ENCODE measurements at places on chromosomes 7 and 10. TPM values are rescaled to one million over a fixed set of nuclear protein-coding genes. Genes with fewer than 3 reads are reported as not detected.

Gene ZNF32
- total RNA-seq = 37.7 TPM

Gene CPA2
- not detected for total RNA-seq

DNA sequence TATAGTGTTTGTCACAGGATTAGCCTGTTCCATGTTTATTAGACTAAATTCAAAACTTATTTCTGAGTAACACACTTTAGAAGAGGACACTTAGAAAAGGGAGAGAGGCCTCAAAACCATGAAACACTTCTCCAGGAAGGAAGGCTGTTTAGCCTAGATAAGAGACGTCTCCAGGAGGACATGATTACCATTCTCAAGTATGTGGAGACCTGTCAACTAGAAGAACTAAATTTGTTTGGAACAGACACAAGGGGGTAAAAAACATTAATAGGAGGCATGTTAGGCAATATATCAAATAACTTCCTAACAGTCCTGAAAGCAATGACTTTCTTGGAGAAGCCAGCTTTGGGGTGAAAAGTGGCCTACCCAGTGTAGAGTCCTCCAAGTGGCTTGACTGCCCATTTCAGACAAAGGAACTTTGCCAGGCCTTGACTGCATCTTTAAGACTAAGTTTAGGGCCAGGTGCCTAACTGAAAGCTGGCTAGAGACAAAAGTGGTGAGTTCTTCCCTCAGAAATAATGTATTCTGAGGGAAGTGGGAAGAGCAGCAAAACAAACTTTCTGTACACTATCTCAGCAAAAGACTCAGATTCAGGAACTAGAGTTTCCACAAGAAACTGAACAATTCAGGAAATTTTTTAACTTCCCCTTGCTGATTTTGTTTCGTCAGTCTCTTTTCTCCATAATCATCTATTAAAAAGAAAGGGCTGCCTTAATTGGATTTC, 11.8 kb downstream of the NCOA4 start:
- no peak for DNase-seq

- DNase-seq = no peak
Observed at GRCh38 chr10:23994459-23995046, 214.4 kb upstream of the KIAA1217 start.

Gene PNLIPRP1
- not detected for total RNA-seq

- DNase-seq = no peak
Observed at GRCh38 chr10:82289945-82290344, 415.0 kb downstream of the NRG3 start.

Gene IDI2
- not detected for total RNA-seq

GRCh38 chr7:102471791-102472125, 7.0 kb downstream of the POLR2J start:
- no peak for DNase-seq

Gene WNT16
- total RNA-seq = 0.16 TPM

Gene SRPK2
- total RNA-seq = 116 TPM

DNA sequence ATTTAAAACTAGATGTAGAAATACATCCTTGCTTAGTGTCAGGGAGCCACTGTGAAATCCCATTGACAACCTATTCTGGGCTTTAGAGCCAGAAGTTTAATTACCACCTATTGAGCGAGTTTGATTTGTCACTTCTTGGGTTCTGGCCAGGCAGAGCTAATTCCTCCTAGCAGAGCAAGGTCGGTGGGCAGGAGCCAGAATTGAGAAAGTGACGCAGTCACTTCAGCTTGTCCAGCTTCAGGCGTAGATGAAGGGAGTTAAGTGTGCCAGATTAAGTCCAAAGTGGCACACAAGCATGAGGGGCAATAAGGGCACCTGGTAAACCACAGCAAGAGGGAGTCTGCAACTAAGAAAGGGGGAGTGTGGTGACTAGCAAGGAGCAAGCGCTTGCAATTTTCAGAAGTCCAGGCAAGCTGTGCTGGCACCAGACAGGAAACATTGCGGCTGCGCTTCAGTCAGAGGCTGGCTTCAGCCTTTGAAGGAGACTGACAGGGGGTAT, 119.4 kb downstream of the ST7 start:
- no peak for DNase-seq

Gene SLC16A12
- total RNA-seq = 4.2 TPM

DNA sequence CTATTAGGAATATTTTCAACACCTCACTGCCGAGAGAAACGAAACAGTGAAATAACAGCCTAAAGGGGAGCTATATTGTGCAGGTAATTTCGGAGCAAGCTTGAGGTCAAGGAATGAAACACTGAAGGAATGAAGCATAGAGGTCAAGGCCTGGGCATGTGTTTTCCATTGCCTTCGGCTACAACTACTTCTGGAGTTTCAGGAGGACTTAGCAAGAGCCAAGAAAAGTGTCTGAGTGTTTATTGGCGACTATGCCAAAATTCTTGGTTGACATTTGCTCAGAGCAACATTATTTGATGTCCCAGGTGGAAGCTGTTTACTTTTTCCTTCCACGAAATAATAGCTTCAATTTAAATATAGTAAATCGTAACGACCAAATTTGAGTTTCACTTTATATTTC, 89.6 kb upstream of the IFRD1 start:
- DNase-seq = no peak

- DNase-seq = no peak
Observed at GRCh38 chr7:63080406-63080805, 918.2 kb upstream of the ZNF722 start.

GRCh38 chr10:43372765-43373361, 1.4 kb downstream of the FXYD4 start:
- DNase-seq = no peak

DNA sequence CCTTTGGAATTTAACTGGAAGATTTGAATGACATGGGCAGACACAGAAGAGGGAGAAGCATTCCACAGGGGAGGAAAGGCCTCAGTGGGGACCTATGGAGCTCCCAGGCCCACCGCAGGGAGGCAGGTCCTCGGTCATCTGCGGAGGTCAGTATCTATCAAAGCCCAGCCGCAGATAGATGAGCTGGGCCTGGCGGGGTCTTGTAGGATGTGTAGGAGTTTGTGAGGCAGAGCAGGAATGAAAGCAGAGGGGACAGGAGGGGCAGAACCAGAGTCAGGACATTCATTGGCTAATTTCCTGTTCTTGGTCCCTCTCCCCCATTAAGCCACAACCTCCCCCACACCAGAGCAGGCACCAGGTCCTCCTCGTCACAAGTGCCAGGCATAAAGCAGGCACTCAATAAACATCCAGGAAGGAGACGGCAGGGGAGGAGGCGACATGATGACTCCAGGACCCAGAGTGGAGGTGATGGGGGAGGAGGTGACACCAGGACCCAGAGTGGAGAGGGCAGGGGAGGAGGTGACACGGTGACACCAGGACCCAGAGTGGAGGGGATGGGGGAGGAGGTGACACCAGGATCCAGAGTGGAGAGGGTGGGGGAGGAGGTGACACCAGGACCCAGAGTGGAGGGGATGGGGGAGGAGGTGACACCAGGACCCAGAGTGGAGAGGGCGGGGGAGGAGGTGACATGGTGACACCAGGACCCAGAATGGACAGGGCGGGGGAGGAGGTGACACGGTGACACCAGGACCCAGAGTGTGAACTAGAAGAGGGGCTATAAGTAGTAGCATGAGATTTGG, 83.7 kb upstream of the PDGFA start:
- no peak for DNase-seq
